ENCODE measurements at places on chromosomes 12 and 14.

DNA sequence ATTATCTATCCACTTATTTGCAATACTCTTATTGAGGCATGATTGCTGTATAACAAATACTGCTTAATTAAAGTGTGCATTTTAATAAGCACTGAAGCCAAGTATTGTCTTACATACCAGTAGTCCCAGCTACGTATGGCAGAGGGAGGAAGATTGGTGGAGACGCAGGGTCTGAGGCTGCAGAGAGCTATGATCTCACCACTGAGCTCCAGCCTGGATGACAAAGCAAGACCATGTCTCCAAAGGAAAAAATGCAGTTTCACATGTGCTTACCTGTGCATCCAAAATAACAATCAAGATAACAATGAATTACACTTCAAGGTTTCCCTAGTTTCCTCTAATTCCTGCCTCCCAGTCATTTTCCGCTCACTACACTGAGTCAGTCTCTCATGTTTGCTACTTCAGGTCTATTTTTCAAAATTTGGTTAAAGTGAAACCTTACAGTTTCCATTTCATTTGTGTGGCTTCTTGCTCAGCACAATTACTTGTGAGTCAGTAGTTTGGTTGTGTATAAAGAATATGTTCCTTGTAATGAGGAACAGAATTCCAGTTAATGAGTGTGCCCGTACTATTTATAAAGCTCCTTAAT lies 1250.1 kb downstream of the TMEM121 start:
- DNase-seq: no peak

GRCh38 chr14:102711207-102711606 lies 66.0 kb upstream of the TRAF3 start:
- no peak for DNase-seq

DNA sequence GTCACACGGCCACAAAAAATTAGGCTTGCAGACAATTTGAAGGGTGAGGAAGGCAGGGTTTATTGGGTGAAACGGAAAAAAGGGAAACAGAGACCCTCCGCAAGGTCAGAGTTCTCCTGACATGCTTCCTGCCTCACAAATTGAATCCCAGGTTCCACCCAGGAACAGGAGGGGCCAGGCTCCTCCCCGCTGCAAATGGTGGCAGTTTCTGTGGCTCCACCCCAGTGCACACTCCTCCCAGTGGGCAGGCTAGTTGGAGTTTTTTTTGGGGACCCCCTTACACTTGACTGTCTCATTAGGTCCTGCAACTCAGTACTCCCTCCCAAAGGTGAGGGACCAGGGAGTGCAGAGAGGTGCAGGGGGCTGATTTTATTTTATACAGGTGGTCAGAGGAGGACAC lies 39.4 kb upstream of the PPP1CC start:
- DNase-seq: no peak

DNA sequence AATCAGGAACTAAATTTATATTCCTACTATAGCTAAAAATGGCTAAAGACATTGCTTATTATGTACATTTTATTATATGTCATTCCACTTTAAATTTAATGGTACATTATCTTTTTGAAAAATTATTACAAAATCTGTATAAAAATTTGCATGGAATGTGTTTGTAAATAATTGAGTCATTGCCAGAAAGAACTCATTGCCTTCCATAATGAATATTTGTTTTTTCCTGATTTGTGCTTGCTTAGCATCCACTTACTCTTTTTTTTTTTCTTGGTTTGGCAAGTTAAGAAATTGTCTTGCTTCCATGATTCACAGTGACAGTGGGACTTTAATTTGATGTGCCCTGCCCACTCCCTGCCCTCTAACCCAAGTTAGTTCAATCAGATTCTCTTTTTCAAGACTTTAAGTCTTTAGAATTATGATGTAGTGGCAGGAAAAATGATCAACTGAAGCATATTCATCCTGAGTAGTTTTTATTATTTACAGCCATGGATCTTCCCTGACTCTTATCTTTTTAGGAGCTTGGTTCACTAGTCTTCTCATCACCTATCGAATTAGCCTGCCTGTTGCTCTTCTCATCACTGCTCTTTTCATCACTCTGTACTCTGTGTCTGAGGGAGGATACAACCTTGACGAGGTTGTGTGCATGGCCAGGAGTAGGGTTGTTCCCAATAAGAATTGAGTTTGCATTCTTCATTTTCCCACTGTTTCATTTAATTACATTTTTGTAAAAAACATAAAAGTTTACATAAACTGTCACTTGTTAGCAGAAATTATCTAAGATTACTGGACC lies 442.0 kb downstream of the BTG1 start:
- no peak for DNase-seq

DNA sequence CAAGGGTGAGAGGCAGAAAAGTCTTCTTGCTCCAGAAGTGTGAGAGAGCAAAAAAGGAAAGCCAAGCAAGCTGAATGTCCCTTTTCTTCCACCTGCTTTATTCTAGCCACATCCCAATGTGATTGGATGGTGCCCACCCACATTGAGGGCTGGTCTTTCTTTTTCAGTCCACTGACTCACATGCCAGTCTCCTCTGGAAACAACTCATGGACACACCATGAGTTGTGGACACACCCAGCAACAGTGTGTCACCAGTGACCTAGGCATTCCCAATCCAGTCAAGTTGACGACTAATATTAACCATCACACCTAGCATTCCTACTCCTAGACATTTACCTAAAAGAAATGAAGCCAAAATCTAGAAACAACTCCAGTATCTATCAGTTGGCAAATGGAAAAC lies 7.2 kb upstream of the DICER1 start:
- no peak for DNase-seq

DNA sequence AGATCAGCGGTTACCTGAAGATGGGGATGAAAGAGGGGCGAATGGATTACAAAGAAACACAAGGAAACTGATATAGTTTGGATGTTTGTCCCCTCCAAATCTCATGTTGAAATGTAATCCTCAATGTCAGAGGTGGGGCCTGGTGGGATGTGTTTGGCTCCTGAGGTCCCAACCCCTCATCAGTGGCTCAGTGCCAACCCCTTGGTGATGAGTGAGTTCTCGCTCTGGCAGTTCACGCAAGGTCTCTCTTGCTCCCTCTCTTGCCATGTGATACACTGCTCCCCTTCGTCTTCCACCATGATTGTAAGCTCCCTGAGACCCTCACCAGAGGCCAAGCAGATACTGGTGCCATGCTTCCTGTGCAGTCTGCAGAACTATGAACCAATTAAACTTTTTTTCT lies 28.0 kb downstream of the ITGA7 start:
- DNase-seq: no peak

GRCh38 chr14:93005135-93005813 lies 82.3 kb downstream of the CHGA start:
- no peak for DNase-seq

- DNase-seq: peak; percentile 9
These were observed 3.7 kb upstream of the CLBA1 start for GRCh38 chr14:104981699-104982541.

- no peak for DNase-seq
These were observed 13.4 kb downstream of the DDX51 start for GRCh38 chr12:132130690-132131089.

DNA sequence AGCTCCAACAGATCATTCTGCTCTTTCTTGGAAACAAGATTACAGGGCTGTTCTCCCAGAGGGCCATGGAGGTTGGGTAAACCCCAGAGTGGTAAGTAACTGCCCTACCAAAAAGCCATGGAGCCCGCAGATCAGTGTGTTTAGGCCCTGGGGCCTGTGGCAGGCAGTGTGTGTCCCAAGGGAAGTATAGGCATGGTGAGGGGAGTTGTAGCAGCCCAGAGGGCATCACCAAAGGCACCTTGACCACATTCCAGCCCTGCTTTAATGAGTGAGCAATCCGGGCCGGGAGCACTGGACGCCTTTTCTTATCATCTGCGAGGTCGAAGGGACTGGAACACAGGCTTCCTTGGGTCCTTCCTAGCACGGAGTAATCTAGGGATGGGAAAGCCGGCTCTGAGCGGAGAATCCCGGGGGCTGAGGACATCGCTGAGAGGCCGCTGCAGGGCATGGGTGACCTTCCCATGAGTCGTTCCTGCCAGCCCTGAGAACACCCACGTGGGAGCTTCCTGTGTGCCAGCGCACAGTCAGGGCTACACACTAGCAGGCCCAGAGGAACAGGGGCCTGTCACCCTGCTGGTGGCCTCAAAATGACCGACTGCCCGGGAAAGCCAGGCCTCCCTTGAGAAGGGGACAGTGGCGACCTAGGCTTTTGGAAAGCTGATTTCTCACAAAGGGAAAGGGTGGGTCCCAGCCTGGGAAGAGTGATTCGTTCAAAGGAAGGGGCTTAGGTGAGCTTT lies 91.3 kb downstream of the NINJ2 start:
- no peak for DNase-seq

DNA sequence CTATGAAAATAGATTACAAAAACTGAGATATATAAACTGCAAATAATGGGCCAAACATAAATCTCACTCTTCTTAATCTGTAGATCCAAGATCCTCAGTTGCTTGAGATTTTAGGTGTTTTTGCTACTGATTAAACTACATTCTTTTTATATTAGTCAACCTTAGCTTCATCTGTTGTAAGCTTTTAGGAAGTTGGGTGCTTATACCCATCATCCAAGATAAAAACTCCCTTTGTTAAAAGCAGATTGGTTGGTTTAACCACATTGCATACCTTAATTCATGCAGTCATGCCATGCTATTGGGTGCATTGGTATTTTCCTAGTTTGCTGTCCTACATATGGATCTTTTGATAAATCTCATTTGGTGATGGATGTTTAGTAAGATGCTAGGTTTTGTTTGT lies 46.2 kb upstream of the DIP2B start:
- no peak for DNase-seq

DNA sequence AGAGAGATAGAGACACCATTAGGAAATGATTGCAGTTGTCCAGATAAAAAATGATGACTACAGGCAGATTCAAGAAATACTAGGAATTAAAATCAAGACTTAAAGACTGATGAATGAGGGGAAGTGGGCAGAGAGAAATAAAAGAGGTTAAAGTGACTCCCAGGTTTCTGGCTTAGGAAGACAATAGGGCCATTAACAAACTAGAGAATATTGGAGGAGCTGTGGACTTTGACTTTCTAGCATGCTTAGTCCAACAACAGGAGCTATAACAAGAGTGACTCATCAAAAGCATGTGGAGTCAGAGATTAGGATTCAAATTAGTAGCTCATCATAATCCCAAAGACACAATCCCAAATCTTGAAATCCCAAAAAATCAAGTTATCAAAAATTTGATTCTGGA lies 101.5 kb downstream of the BMP4 start:
- DNase-seq: no peak

GRCh38 chr12:51874000-51874399 lies 13.9 kb upstream of the ANKRD33 start:
- DNase-seq: no peak

- DNase-seq: no peak
These were observed 75.5 kb downstream of the FBXL14 start for GRCh38 chr12:1518591-1519516.

DNA sequence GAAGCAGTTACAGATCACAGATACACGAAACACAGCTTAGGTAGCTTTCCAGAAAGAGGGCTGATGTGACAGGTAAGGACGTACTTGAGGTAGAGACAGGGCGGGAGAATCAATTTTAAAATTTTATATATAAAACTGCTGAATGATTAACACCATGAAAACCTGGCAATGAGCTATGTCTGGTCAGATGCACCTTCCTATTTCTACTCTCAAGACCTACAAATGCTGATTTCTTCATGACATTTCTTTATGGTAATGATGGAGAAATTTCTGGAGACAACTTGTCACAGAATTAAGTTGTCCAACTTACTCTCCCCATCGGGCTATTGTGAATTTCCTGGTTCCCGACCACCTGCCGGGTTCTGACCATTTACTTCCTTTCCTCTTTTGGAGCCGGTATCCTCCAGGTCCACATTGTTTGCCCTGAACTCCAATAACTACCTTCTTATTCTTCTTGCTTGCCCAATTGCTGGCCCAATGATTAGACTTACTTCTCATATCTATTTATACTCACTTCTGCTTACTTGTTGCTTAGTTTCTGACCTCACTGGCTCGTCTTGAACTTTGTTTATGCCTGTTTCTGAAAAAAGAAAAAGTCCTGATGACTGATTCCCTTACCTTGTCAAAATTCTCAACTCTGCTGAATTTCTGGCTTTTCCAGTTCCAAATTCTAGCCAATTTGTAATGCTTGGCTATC lies 12.8 kb upstream of the ATP2B1 start:
- DNase-seq: no peak

- DNase-seq: no peak
These were observed 189.8 kb upstream of the PRICKLE1 start for GRCh38 chr12:42779186-42779859.

- DNase-seq: peak; percentile 83
These were observed at the start of gene SBNO1 for GRCh38 chr12:123364532-123365024. Gene SBNO1 (minus strand): TSS chr12:123364847. CDS start chr12:123350441, 14,406 bp downstream.

- DNase-seq: no peak
These were observed 211.2 kb downstream of the NUAK1 start for GRCh38 chr12:105927564-105927963.

DNA sequence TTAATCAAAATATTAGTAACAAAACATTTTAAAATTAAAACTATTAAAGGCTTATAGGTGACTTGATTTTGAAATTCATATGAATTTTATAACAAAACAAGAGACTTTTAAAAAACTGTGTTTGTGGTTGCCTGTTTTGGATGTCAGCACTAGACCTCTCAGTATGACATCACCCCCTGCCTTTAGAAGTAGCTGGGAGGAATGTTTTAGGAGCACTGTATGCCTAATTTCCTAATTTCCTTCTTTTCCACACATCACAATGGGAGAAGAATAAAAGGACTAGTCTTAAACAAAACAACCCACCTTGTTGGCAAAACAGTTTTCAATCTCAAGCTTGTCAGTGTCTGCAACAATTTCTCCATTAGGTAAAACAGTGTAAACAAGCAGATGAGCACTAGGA lies 48.1 kb upstream of the PZP start:
- no peak for DNase-seq

DNA sequence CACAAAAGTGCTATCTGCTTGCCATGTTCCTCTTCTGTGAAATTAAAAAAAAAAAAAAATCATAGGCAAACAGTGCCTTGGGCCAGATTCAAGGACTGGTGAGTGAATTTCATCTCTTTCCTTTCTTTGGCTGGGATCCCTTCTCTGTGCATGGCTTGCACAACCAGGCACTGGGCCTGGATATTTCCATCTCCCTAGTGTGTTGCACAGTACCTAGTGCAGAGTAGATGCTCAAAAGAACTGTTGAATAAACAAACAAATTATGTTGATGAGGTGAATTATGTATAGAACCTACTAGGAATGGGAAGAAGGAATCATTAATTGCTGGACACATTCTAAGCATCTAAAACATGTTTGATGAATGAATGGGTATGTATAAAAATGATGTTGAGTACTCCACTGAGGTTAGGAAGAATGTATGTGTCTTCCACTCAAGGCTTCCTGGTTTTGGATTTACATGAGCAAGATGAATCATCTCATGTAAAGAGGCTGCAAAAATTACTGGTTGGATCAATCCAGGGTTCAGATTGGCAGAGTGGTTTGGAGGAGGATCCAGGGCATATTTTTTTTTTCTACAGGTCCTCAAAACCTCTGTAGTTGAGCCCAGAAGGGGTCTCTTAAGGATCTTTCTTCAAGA lies 93.2 kb downstream of the EMP1 start:
- DNase-seq: no peak

GRCh38 chr14:59570122-59570521 lies 6.5 kb downstream of the CCDC175 start:
- no peak for DNase-seq

- DNase-seq: no peak
These were observed 112.6 kb downstream of the KCNC2 start for GRCh38 chr12:75097003-75097402.

All from WTC11 (cell line).